ENCODE measurements at places on chromosomes 3 and 15.

GRCh38 chr15:91627473-91628278 is 225.8 kb upstream of the SLCO3A1 start:
- peak; percentile 48 for DNase-seq

DNA sequence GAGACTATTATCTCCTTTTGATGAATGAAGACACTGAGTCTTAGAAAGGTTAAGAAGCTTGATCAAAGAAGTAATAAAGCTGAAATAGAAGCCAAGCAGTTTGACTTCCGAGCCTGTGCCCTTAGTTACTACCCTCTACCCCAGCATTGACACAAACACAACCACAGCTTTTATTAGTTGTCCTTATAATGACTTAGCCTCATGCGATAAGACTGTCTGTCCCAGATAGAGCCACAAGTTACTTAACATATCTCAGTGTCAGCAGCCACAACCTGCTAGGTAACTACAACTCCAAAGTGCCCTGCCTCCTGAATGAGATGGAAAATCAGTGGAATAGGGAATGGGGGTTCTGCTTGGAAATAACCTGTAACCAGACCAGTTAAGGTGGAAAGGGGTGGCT is 781.6 kb upstream of the CFAP20DC start:
- no peak for DNase-seq

GRCh38 chr3:133404920-133405319 is 5.1 kb downstream of the BFSP2 start:
- DNase-seq, result no peak

- peak; percentile 82 for DNase-seq
These were observed 1.9 kb downstream of the GNAI2 start for GRCh38 chr3:50237754-50238548.

DNA sequence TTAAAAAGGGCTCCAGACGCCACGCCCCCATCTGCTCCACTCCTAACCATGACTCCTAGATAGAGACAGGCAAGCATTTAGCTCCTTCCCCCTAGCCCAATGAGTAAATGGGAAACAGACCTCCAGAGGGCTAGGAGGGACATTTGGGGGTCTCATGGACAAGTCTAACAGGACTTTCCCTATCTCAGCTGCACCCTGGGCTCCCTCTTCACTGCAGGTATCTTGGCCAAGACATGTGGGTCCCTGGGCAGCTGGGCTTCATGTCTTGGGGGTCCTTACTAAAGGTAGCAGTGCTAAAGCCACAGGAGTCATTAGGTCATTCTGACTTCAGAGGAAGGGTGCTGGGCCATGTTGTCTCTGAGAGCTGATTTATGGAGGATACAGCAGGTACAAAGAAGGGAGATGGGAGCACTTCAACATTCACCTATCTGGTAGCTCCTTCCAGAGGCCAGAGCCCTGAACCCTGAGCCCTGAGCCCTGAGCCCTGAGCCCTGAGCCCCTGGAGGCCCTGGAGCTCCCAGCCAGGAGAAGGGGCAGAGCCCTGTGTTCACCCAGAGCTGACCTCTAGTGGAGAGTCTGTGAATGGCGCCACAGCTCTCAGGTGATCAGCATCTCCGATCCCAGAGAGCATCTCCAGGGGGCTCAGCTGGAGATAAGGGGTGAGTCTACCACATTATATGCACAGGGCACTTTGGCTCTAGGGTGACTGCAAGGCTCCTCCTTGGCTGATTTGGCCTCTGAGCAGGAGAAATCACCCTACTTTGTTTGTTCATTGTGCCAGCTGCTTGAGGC is 40.1 kb upstream of the EPHB1 start:
- DNase-seq, result no peak

- no peak for DNase-seq
These were observed 53.5 kb downstream of the WWTR1 start for GRCh38 chr3:149604125-149604875.

DNA sequence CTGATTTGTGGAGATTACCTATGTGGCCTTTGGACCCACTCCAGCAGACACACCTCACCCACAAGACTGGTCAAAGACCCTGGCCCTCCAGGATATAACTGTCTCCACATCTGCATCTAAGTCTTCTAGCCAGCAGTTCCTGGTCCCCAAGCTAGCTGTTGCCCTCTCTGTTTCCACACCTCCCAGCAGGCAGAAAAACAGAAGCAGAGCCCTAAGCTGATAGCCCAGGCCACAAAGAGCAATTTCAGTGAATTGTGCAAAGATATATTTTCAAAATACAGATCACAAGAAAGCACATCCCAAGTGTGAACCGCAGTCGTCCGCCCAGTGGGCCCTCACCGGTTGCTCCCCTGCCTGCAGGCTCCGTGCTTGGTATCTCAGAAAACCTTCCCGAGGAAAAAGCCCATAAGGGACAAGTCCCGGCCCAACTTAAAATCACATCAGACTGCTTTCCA is 2.6 kb downstream of the TNIK start:
- peak; percentile 7 for DNase-seq

GRCh38 chr3:148366743-148367410 is 330.8 kb upstream of the AGTR1 start:
- DNase-seq, result peak; percentile 30

- no peak for DNase-seq
These were observed 7.7 kb downstream of the GTF2A2 start for GRCh38 chr15:59649603-59650002.

- no peak for DNase-seq
These were observed 22.6 kb downstream of the CLDN18 start for GRCh38 chr3:138032567-138032966.

DNA sequence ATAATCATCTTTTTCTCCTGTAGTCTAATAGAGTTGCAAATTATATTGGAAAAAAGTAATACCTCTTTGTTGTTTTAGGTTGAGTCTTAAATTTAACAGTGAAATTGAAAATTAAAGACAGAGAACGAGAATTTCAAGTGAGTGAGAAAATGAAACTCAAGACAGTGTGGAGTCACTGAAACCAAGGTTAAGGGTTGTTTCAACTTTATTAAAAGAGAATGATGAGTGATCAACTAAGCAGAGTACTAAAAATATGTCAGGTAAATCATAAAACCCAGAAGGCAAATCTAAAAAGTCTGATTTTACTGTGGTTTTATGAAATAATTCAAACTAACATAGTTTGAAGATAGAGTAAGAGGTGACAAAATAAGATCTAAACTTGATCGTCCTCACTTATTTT is 782.5 kb upstream of the SEMA6D start:
- no peak for DNase-seq

- DNase-seq, result no peak
These were observed 10.4 kb downstream of the GYG1 start for GRCh38 chr3:149001727-149002126.

GRCh38 chr15:59388670-59389069 is 16.0 kb upstream of the MYO1E start:
- DNase-seq, result no peak

DNA sequence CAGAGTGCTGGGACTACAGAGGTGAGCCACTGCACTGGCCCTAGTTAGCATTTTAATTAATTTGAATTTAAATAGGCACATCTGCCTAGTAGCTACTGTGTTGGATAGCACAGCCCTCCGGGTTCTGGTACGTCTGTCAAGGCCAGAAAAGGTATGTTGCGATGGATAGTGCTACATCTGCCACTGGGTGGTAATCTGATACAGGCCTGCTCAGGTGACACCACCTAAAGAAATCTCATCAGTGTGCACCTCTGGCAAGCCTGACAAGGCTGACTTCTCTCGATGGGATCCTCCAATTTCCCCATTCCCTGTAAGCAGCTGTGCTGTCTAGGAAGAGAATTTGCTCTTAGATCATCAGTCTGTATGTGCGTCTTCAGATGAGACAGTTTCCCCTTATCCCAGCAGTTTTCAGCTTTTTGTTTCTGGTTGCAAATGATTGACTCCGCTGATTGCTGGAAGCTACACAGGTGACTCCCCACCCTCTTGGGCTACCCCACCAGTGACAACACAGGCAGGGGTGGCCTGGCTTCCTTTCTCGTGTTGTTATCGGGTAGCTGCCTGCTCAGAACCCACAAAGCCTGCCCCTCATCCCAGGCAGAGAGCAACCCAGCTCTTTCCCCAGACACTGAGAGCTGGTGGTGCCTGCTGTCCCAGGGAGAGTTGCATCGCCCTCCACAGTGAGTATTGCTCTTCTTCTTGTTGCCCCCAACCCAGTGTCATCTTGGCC is at the start of gene CCR9:
TSS of gene CCR9 (plus strand) at position 565 of the 727 bp plus-strand sequence. CDS start 8,391 bp downstream, outside the sequence.
- no peak for DNase-seq

- no peak for DNase-seq
These were observed 28.4 kb upstream of the AKAP13 start for GRCh38 chr15:85351965-85352364.

GRCh38 chr15:57769266-57769665 is 62.8 kb downstream of the POLR2M start:
- no peak for DNase-seq

DNA sequence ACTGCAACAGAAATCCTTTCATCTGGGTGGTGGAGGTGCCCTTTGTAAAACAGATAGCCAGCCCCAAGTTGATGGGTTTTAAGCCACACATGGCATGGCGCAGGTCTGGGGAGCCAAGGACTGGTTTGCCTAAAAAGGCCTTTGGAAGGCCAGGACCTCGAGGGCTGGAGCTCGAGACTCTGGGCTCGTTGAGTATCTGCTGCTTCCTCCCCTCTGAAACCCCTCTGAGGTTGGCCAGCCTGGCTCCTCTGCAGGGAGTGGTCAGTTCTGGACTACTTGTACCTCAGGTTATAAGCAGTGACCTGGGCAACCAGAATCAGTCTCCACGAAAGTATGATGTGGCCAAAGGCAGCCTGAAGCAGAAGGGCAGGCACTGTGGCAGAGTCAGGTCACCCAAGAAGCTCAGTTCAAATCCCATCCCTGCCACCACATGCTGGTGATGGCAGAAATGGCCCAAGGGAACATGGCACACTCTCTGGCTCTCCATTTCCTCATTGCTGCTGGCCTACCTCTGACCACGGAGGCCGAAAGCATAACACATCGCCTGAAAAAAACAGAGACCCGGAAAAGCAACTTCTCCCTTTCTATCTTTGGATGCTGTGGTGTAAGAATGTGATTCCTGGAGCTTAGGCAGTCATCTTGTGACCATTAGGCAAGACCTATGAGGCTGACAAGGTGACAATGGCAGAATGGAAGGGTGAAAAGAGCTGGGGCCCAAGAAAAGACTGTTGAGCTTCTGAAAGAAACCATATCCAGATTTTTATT is 51.2 kb downstream of the WNT7A start:
- no peak for DNase-seq

DNA sequence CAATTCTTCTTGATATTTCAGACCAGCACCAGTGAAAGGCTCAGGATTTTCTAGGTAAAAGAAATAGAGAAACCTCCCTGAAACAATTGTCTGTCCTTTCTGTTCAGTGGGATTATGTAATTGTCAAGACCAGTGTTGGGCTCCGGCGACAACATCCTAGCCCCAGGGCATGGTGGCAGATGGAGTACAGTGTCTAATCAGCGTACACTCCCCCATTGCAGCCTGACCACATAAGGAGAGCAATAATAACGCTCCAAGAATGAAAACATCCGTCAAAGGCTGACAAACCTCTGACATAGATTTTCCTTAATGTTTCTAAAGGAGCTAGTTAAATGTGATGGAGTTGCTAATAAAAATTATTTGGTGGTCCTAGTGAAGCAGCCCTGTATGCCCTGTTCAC is 144.6 kb downstream of the EBLN2 start:
- DNase-seq, result no peak

- no peak for DNase-seq
These were observed 603.0 kb upstream of the ROBO2 start for GRCh38 chr3:76436894-76437293.

- DNase-seq, result no peak
These were observed 468.5 kb upstream of the KCNMB2 start for GRCh38 chr3:178067721-178068120.

- no peak for DNase-seq
These were observed 30.8 kb upstream of the MAP3K13 start for GRCh38 chr3:185332026-185332735.

DNA sequence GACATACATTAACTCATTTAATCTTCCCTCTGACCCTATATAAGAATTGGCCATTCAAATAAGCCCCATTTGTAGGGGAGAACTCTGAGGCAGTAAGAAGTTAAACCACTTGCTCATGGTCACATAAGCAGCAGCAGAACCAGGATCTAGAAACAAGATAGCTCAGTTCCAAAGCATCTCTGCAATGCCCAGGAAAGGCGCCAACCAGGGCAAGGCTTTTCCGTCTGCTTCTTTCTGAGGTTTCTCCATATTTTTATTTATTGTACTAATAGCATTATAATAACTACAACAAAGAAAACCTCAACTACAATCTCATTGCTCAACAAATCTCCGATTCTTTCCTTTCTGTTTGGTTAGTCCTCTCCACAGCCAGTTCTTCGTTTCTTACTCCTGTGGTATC is 4.3 kb upstream of the UBE2E2 start:
- no peak for DNase-seq

- no peak for DNase-seq
These were observed 151.1 kb downstream of the SQOR start for GRCh38 chr15:45785897-45786296.

GRCh38 chr3:40116478-40117177 is 192.9 kb upstream of the EIF1B start:
- no peak for DNase-seq

GRCh38 chr3:124859025-124859424 is 28.1 kb downstream of the ITGB5 start:
- no peak for DNase-seq

DNA sequence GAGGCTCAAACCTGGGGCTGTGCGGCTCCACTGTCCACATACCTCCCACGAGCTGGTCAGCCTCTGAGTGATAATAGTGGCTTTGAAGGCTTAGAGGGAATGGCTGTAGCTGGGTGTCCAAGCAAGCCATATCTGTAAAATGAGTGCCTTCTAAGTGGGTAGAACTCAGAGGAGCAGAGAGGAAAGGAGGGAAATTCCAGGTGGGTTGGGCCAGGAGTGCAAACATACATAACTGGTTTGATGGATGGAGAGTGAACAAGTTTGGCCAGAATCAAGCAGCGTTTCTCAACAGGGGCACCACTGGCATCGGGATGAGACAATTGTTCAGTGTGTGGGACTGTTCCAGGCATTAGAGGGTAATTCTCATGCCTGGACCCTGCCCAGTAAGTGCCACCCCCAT is 91.1 kb downstream of the ASB7 start:
- no peak for DNase-seq

DNA sequence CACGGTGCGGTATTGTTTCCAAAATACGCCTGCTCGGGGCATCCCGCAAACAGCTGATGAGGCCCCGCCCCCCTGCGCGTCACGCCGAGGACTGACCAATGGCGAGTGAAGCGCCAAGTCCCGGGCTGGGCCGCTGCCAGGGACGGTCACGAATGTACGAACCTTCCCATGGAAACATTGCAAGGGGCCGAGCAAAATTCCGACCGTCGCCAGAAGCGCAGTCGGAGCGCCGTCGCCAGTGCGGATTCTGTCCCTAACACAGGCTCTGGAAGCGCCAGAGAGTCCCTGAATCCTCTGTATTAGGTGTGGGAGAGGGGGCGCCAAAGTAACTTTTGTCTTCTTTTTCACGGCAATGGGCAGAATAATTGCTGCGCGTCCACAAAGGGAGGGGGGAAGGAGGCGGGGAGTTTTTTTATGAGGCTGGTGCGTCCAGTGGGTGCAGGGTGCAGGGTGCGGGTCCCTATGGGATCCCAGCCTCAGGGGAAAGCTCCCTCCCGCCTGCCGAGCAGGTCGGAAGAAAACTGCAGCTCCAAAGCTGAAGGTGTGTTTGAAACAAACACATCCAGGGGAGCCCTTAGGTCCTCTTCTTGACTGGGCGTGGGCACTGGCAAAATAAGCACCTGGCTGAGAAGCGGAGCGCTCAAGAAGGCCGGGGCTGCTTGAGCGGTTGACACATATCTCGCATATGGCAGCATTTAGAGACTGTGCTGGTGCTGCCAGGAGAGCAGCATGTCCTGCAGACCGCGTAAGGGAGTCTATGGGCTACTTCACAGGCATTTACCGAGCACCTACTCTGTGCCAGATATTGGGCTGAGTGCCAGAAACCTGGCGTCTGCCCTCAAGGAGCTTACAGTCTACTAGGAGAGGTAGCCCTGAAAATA is at the start of gene BMF:
TSS of gene BMF (minus strand) at position 25 of the 881 bp plus-strand sequence. CDS start 2,793 bp downstream, outside the sequence.
- DNase-seq, result peak; percentile 98
